ENCODE measurements at places on chromosomes 3 and 15. TPM values are rescaled to one million over a fixed set of nuclear protein-coding genes. Genes with fewer than 3 reads are reported as not detected.

DNA sequence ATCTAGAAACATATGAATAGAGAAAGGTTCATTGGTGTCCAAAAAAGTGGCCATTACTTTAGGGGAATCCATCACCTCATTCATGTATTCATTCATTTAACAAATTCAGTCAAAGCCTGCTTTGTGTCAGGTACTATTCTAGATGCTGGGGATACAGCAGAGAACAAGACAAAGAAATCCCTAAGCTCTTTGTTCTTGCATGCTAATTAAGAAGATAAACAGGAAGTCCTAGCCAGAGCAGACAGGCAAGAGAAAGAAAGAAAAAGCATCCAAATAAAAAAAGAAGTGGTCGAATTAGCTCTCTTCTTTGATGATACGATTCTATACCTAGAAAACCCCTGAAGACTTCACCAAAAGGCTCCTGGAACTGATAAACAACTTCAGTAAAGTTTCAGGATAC lies 12.4 kb upstream of the ZMAT3 start:
- no peak for DNase-seq

GRCh38 chr3:190016966-190017365 lies 103.7 kb downstream of the P3H2 start:
- DNase-seq, result no peak

DNA sequence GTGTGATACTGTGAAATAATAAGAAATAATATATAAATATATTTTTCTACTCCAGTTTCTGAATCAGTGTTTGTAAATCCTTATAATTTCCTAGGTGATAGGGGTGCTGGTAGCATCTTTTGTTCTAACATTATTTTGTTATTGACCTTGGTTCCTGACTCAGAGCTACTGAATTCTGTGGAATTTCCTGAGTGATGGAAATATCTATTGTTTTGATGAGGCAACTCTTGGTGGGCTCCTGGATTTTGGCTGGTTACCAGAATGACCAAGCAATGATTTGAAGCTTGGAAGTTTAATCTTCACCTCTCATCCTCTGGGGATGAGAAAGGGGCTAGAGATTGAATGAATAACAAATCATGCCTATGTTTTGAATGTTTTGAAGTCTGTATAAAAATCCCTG lies 377.3 kb downstream of the LPP start:
- no peak for DNase-seq

- no peak for DNase-seq
Measured at GRCh38 chr15:64690008-64690407, 85.4 kb downstream of the RBPMS2 start.

- no peak for DNase-seq
Measured at GRCh38 chr15:47817969-47818548, 100.8 kb downstream of the SEMA6D start.

GRCh38 chr3:37935756-37936666 lies 54.6 kb upstream of the VILL start:
- peak; percentile 94 for DNase-seq

- DNase-seq, result no peak
Measured at GRCh38 chr3:128496019-128496601, 3.1 kb upstream of the GATA2 start.

- no peak for DNase-seq
Measured at GRCh38 chr3:33093847-33094246, 3.1 kb downstream of the GLB1 start.

DNA sequence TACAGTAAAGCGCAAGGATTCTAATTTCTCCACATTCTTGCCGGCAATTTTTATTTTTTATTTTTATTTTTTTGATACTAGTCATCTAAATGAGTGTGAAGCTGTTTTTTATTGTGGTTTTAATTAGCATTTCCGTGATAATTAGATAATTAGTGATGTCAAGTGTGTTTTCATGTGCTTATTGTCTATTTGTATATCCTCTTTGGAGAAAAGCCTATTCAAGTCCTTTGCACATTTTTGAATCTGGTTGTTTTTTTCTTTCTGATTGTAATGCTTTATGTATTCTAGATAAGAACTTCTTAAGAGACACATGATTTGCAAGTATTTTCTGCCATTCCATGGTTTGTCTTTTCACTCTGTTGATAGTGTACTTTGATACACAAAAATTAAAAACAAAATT lies 16.1 kb downstream of the CTDSPL2 start:
- DNase-seq, result no peak

- DNase-seq, result no peak
Measured at GRCh38 chr15:62510791-62511190, 345.7 kb upstream of the C2CD4B start.

DNA sequence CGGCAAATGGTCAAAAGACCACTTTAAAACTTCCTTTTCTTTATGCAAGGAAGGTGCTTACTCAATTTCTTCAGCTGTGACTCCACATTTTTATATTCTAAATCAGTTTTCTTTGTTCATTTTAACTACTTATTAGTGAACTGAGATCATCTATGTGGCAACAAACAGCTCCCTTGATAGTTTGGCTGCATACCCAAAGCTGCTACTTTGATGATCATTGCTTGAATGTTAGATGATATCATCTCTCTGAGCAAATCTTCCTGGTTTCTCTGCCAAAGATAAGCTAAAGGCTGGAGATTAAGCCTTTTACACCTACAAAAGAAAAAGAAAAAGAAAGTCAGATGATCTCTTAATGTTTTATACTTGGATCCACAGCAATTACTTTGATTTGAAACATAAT lies 95.5 kb downstream of the DPH6 start:
- peak; percentile 59 for DNase-seq

THBS1 gene
- 8,241 TPM for total RNA-seq

GOLGA6L4 gene
- total RNA-seq, result 1.3 TPM

GOLGA8M gene
- total RNA-seq, result 1.3 TPM

DNA sequence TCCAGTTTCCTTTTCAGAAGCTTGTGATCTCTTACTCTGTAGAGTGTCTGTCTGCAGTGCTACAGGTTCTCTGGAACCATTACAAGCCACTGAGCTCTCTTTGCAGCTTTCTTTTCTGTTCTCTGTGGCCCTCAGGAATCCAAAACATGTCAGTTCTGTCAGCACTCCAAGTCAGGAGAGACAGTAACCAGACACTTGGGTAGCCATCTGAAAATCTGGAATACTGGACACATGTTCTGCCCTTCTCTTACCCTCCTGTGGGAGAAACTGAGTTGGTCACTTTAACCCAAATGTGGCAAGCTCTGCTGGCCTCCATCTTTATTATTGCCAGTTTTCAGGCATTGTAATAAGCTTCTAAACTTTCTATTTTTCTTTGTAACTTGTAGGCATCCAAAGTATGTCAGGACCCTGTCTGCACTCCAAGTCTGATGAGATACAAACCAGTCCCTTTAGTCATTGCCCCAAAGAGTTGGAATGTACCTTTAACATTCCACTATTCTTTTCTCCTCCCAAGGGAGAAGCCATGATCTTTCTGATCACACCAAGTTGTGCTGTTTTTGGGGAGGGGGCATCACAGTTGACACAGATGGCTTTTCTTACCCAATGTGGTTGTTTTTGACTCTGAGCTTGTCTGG lies 183.7 kb downstream of the DPH6 start:
- peak; percentile 93 for DNase-seq

Data from fibroblast of villous mesenchyme (primary cell).